Activated T-cell treated with anti-CD3 and anti-CD28 coated beads, Interleukin-2, amount 50 U/mL, for 24 hours (primary cell): ENCODE measurements at places on chromosomes 7 and 10.

DNA sequence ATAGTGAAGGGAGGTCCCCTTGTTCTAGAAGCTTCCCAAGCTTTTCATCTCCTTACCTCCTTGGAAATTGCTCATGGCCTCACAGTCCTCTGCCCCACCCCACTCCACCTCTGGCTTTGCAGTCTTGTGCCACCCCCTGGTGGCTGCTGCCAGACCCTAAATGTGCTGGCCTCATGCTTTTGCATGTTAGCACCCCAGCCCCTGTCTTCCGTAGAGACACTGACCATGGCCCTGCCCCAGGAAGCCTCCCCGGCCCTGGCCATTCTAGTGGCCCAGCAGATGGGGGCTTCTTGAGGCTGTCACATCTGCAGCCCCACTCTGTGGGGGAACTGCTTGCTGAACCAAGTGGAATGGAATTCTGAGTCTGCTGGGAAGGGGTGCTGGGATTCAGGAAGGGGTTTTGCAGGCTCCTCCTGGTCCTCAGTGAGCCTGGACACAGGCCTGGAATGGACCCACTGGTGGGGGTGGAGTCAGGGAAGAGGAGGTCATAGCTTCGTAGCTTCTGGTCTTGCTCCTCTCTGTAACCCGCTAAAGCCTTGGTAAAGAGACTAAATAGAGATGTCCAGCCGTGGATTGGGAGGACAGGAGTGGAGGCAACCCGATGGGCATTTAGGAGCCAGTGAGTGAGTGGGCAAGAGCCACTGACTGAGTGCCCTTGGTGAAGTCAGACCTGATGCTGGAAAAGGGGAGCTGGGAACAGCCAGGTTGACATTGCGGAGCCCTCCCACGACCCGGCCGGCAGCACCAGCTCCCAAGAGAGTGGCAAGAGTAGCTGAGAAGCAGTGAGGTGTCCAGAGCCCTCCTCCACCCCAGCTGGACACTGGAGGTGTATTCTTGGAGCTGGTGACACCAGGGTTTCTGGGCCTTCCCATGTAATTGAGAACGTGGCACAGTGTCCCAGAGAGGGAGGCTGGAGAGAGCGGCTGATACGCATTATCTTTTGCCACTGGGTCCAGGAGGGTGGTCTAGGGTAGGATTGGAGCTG, 20.9 kb downstream of the RAMP3 start:
- peak; percentile 23 for DNase-seq

DNA sequence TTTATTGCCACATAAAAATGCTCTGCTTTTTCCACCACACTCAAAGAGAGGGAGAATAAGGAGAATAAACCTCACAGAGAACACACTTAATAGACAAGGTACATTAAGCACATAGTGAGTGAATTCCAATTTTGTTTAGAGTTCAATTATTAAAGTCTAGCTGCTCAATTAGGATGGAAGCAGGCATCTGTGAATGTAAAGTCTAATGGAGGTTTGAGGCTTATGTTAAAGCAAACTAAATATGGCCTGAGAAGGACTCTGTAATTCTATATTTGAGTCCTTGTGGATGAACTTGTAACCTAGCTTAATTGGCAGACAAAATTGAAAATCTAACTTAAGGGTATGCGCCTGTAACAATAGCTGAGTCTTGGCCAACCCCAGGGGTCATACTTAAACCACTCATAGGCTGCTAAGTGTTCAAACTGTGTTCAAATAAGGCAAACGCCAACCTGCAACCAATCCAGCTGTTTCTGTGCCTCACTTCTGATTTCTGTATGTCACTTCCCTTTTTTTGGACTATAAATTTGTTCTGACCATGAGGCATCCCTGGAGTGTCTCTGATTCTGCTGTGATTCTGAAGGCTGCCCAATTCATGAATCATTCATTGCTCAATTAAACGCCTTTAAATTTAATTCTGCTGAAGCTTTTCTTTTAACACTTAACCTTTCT, 31.3 kb upstream of the NME8 start:
- DNase-seq = no peak

- DNase-seq = no peak
Measured at GRCh38 chr10:73517166-73517888, 21.5 kb upstream of the PPP3CB start.

DNA sequence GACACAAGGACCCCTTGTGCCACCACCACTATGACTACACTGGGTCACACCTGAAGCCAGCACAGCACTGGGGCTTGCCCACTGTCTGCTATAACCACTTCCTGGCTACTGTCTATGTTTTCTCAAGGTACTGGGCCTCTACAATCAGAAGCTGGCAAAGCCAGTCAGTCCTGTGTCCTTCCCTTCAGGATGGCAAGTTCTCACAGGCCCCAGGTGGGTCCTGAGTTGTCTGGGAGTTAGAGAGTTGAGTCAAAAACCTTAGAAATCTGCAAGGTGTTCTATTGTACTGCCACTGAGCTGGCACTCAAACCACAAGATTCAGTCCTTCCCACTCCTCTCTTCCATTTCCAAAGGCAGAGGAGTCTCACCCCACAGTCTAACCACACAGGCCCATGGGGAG, 705.5 kb downstream of the IPMK start:
- no peak for DNase-seq

- DNase-seq = no peak
Measured at GRCh38 chr10:103967448-103968071, 620 bp downstream of the SLK start.

GRCh38 chr7:32519763-32520162, 24.5 kb downstream of the AVL9 start:
- no peak for DNase-seq

GRCh38 chr7:105003872-105004510, 10.0 kb upstream of the KMT2E start:
- DNase-seq = no peak

- no peak for DNase-seq
Measured at GRCh38 chr10:1526436-1527055, 210.8 kb downstream of the ADARB2 start.

- no peak for DNase-seq
Measured at GRCh38 chr7:91112902-91113341, 151.3 kb upstream of the FZD1 start.

DNA sequence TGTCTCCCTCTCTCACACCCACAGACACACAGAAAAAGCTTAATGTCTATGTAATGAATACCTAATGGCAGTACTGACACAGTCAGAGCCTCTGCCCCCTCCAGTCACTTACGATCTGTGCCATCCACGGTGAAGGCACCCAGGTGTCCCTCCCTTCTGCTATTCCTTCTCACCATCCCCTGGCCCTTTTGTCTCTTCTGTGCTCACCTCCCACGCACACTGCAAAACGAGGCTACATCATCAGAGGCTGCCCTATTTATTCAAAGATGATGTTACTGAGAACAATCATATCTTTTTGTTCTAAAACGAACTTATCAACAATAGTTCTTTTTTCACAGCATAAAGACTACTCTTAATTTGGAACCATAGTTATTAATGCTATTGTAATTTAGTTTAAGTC, 246.9 kb upstream of the MKLN1 start:
- DNase-seq = no peak

GRCh38 chr7:158141806-158142518, 445.7 kb downstream of the PTPRN2 start:
- no peak for DNase-seq

- DNase-seq = no peak
Measured at GRCh38 chr7:157990226-157990880, 597.3 kb downstream of the PTPRN2 start.

DNA sequence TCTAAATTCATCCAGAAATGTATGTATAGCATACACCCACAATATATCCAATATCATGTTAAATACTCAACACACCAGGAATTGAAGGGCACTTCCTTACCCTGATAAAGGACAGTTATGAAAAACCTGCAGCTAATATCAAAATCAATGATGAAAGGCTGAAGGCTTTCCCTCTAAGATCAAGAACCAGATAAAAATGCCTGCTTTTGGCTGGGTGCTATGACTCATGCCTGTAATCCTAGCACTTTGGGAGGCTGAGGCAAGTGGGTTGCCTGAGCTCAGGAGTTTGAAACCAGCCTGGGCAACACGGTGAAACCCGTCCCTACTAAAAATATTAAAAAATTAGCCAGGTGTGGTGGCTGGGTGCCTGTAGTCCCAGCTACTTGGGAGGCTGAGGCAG, 21.6 kb upstream of the UPP1 start:
- no peak for DNase-seq

- no peak for DNase-seq
Measured at GRCh38 chr10:104038958-104039752, 46.5 kb downstream of the COL17A1 start.

GRCh38 chr10:2214092-2214491, 476.8 kb upstream of the ADARB2 start:
- DNase-seq = no peak

- DNase-seq = no peak
Measured at GRCh38 chr7:139799586-139799985, 21.8 kb upstream of the HIPK2 start.

GRCh38 chr10:88244781-88245625, 338.1 kb downstream of the RNLS start:
- no peak for DNase-seq

DNA sequence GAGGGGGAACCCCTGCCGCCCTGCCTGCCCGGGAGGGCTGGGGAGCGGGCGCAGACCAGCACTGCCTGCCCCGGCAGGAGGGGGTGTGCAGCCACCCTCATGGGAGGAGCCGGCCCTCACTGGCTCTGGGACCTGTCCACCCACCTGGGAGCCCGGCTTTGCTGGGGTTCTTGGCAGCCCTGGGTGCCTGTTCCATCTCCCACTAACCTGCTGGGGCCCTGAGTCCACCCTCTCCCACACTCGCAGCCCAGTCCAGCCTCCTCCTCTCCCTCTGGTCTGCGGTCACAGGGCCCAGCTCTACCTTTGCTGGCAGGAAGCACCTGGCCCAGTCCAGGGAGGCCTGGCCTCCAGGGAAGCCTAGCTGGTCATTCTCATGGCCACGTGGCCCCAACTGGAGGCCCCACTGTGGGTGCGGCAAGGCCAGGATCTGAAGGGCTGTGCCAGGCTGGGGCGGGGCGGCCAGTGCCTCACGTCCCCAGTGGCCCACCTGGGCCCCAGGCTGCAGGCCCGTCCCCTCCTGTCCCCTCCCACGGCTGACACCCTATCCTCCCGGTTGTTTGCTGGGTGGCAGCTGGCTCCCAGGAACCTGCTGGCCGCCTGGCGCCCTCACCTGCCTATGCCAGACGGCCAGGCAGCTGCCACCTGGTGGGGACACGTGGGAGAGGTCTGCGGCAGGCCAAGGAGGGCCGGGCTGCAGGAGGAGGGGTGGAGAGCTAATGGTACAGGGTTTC, at the start of gene TMEM184A:
TSS of gene TMEM184A (minus strand) at position 393 of the 731 bp plus-strand sequence. CDS start 721 bp downstream, outside the sequence.
- peak; percentile 57 for DNase-seq

- DNase-seq = no peak
Measured at GRCh38 chr7:139918480-139918879, 89.4 kb downstream of the TBXAS1 start.

GRCh38 chr10:35355971-35356724, 19.8 kb downstream of the CCNY start:
- peak; percentile 52 for DNase-seq

DNA sequence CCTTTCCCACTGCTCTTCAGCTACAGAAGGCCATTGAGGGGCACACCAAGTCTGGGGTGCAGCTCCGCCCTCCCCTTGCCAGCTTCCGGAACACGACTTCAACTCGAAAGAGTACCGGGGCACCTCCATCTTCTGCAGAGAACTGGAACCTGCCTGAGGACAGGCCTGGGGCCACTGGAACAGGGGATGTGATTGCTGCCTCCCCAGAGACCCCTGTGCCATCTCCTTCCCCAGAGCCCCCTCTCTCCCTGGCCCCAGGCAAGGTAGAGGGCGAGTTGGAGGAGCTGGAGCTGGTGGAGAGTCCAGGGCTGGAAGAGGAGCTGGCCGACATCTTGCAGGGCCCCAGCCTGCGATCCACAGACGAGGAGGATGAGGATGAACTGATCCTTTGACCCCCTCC, 10.9 kb downstream of the FAM131B start:
- DNase-seq = no peak

DNA sequence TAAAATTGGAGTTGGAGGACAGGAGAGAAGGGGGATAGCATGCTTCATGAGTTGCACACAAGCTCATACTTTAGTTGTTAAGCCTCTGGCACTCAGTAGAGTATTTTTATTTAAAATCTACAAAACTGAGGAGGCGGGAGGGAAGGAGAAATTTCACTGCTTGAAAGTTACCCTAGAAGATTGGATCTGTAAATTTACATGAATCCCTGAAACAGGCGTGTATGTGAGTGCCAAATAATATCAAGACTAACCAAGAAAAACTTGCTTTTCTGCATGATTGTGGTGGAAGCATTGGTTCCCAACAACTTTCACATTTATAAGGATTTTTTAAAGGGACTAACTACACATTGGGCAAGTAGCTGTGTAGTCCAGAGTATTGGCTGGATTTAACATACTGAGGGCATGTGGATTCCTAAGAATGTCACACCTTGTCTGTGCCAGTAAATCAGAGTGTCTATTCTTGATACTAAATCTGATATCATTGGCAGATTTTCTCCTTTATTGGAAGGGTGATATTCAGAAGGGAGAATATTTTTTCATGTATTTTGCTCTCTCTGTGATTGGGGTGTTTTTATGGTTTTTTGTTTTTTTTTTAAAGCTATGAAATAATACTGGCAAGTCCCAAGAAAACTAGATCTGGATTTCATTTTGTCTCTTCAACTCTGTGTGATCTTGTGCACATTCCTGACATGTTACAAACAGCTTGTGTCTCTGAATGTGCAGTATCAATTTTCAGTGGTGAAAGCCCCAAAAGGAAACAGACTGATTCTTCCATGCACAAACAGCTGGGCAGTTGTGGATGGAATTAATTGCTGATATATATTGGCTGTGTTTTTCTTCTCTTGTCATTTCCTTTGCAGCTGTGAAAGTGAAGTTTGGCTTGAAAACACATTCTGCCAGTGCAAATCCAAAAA, 67.2 kb downstream of the ADD3 start:
- DNase-seq = no peak

GRCh38 chr10:117256910-117257309, 16.0 kb downstream of the SLC18A2 start:
- no peak for DNase-seq

- DNase-seq = no peak
Measured at GRCh38 chr10:42242135-42242805, 396.1 kb downstream of the ZNF33B start.

DNA sequence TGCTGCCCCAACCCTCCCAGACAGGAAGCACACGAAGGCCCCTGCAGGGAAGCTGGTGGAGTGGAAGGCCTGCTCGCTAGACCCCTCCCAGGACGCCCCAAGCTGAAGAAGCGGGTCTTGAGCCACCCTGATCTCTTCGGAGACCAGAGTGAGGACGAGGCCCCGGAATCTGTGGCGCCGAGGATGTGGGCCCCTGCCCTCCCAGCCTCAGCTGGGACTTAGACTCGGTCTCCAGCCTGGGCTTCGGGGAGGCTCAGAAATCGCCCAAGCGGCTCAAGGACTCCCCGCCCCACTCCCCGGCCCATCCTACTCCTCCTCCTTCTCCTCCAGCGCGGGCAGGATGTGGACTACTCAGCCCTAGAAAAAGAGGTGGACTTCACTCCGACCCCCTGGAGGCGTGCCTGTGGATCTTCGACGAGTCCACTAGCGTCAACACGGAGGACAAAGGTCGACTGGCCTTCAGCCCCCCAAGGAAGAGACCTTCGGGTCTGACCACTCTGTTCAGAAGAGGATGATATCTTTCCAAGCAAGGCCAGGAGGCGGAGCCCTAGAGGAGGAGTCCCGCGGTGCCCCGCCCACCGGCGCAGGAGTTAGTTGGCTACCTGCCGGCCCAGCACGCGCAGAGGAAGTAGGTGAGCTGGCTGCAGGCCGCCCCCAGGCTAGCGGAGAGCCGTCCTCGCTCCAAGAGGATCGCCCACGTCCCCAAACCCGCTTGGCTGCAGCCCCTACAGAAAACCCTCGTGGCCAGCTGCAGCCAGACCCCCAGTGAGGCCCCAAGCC, 21.9 kb upstream of the LANCL2 start:
- no peak for DNase-seq

- DNase-seq = no peak
Measured at GRCh38 chr7:55774327-55775050, 88.1 kb downstream of the SEPTIN14 start.
